ENCODE measurements at places on chromosomes 4 and X.

- no peak for DNase-seq
Measured at GRCh38 chr4:107258359-107258758, 222.2 kb upstream of the DKK2 start.

DNA sequence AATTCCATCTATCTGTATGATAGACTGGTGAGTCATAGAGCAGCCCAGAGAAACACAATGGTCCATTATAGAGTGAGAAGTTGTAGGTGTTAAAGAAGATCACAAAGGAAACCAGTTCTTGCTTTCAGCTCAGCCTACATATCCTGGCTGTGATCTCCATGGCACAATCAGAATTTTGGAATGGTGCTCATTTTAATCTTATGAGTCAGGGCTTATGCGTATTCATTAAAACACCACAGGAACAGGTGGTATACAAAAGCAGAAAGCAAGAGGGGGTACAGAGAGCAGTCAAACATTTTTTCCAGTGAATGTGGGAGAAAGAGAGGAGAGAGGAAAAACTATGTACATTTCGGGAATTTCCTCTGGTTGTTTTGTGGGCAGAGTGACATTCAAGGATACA lies 126.9 kb downstream of the MFAP3L start:
- no peak for DNase-seq

- DNase-seq, result peak; percentile 65
Measured at GRCh38 chr4:145936997-145937901, 1.4 kb downstream of the ZNF827 start.

DNA sequence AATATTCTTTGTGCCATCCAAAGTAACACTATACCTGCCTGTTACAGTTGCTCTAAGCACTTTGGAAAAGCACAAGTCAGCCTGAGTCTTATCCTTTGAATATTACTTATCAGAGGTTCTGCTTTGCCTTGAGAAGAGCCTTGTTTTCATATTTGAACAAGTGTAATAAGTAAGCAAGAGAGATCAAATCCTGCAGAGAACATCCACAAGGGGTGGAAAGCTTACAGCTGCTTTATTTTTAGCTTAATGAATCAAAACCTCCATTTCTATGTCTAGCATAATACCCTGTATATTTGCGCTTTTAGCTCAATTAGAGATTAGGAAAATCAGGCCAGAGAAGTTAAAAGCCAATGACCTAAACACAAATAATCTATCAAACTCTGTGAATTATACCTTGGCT lies 139.8 kb downstream of the CDS1 start:
- no peak for DNase-seq

Data from right cardiac atrium (tissue), 5 donors.